ENCODE measurements at places on chromosomes 12 and 14.

DNA sequence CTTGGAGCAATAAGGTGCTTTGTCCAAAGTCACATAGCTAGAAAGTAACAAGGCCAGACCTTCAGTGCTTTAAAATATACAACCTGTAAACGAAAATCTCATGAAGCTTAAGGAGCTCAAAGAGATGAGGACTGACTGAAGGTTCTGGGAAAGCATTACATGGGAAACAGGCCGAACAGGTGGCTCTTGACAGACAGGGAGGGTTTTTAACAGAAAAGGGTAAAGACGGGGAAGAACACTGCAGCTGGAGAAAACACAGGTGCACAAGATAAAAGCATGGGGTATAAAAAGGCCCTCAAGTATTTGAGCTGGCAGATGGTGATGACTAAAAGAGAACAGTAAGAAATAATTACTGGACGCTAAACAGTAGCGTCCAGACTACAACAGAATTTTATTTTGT is 257.2 kb downstream of the NELL2 start:
- DNase-seq, result no peak

GRCh38 chr12:87469295-87469694 is 559.9 kb downstream of the C12orf50 start:
- DNase-seq, result no peak

DNA sequence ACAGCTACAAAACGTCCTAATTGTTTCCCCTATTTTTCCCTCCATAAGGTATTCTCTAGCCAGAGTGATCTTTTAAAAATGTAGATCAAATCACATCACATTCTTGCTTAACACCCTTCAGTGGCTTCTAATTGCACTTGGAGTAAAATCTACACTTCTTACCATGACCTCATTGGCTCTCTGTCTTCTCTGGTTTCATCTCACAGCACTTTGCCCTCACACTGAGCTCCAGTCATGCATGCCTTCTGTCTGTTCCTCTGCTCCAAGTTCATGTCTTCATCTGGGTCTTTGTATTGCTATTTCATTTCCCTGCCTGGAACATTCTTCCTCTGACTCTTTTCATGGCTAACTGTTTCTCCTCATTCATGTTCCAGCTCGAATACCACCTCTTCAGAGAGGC is 220.4 kb upstream of the GARIN6 start:
- no peak for DNase-seq

GRCh38 chr12:121791671-121792551 is 1.6 kb downstream of the RHOF start:
- DNase-seq, result no peak

DNA sequence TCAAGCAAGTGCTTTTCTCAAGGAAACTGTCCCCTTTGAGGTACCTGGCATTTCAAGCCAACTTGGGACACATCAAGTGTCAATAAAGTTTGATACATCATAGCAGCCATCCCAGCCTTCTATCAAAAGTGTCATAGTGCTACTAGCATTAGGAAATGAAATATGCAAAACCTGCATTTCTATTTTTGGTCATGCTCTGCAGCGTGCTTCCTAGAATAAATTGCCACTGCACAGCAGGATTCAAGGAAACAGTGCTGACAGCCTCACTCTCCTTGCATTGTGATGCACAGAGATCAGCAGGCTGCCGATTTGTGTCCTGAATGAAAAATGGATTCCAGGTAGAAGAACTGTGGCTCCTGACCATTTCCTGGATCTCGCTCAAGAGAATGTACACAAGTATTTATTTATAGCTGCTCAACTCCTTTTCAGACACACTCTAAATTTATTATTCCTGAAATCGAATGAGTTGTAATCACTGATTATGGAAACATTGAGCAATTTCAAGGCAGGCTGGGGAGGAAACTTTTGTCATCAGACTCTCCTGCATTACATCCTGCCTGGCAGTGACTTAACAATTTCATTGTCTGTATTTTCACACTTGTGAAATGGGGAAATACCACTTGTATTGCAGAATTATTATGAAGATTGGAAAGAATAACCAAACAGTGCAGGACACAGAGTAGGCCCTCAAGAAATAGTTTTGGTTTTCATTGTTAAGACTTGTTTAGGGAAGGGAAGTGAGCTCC is 120.9 kb downstream of the SLC38A6 start:
- DNase-seq, result no peak

GRCh38 chr14:100391724-100392123 is 68.6 kb downstream of the SLC25A47 start:
- no peak for DNase-seq

- DNase-seq, result no peak
Observed at GRCh38 chr12:114961491-114961890, 277.5 kb upstream of the TBX3 start.

- DNase-seq, result no peak
Observed at GRCh38 chr12:92002673-92003382, 142.8 kb downstream of the BTG1 start.

- no peak for DNase-seq
Observed at GRCh38 chr14:22010545-22011252, 337.1 kb upstream of the OR4E1 start.

GRCh38 chr14:102504328-102504999 is 5.1 kb downstream of the ANKRD9 start:
- no peak for DNase-seq

DNA sequence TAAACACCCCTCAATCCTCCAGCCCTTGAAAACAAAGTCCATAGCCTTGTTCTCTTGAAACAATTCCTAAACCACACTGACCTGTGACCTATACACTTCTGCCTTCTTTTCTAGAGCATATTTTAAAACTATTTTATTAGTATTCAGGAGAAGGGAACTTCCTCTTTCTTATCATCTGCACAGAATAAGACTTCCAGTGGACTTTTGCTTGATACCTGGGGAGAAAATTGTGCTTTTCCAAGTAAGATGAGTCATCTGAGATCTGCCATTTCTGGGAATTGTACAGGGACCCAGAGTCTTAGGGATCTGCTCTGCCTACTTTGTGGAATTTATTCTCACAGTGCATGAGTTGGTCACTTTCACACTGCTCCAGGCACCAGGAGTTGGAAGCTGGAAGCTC is 10.5 kb upstream of the WNT5B start:
- DNase-seq, result no peak

GRCh38 chr12:8581098-8581784 is 31.4 kb downstream of the AICDA start:
- DNase-seq, result no peak

GRCh38 chr14:70664698-70665447 is 23.2 kb downstream of the TTC9 start:
- no peak for DNase-seq

- DNase-seq, result no peak
Observed at GRCh38 chr14:101934601-101935150, 29.7 kb upstream of the DYNC1H1 start.

DNA sequence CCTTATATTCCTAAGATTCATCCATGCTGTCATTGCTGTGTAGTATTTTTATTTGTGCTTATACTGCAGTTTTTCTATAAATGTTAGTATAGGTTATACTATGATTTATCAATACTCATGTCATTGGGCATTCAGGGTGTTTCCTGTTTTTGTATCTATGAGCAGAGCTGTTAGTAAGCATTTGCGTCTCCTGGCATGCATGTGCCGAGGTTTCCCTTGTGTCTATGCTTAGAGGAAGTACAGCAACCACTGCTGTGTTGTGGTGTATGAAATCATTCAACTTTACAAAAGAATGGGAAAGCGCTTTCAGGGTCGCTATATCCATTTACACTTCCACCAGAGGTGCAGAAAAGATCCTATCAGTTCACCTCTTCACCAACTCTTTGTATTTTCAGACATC is 122.7 kb downstream of the RGS6 start:
- no peak for DNase-seq

- no peak for DNase-seq
Observed at GRCh38 chr12:70626180-70626579, 11.0 kb downstream of the PTPRB start.

GRCh38 chr12:85688837-85689236 is 147.4 kb downstream of the RASSF9 start:
- DNase-seq, result no peak

DNA sequence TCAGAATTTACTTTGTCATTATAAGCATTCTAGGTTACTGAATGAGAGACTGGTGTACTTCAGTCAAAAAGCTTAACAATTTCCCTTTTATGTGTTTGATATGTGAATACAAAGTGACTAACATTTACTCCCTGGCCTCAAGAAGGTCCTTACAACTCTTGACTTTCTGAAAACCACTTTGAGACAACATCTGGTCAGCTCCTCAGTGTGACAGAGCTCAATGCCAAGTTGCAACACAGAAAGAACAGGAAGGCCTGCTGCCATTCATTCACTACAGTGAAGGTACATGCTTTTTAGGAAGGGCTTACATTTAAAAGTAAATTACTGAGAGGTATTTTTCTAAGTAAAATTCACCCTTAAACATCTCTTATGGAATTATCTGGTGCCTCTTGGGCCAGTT is 2.3 kb upstream of the NAA30 start:
- no peak for DNase-seq

DNA sequence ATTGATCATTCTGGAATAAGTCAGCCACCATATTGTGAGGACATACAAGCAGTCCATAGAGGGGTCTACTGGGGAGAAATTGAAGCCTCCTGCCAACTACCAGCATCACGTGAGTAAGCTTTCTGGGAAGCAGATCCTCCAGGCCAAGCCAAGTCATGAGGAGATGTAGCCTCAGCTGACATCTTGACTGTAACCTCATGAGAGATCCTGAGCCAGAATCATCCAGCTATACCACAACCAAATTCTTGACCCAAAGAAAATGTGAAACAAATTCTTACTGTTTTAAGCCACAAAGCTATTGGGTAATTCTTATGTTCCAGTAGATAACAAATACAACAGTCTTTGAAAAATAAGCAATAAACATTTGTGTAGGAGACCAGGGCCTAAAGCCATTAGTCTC is 479.4 kb upstream of the DCN start:
- DNase-seq, result no peak

DNA sequence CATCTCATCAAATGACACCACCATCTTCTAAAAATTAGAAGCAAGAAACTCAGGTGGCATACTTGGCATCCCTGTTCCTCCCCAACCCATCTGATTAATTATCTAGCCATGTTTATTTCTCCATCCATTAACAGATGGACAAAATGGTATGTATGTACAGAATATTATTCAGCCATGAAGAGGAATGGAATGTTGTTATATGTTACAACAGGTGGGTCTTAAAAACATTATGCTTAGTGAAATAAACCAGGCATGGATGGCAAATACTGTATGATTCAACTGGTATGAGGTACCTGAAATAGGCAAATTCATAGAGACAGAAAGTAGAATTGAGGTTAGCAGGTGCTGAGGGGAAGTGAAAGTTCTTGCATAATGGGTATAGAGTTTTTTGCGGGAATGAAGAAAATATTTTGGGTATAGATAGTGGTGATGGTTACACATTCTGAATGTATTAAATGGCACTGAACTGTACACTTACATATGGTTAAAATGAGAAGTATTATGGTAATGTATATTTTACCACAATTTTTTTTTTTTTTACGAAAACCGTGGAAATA is 17.5 kb downstream of the YY1 start:
- no peak for DNase-seq

DNA sequence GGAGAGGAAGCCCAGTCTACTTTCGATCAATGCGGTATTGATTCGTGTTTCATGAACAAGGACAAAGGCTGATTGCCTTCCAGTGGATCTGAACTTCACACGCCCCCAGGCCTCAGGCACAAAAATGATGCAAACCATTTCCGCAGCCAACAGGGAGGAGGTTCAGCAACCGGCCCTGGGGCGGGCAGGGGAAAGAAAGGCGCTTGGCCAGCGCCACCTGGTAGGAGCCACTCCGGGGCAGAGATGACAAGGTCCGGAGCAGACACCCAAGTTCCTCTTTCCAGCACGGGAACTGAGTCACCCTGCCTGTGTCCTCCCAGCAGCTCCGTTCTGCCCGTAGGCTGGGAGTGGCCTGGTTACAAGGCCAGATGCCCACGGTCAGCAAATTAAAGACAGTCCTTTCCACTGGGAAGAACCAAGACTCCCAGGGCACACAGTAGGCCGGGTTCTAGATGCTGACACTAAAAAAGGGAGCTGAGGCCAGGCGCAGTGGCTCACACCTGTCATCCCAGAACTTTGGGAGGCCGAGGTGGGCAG is 136.3 kb downstream of the SCARB1 start:
- DNase-seq, result no peak

DNA sequence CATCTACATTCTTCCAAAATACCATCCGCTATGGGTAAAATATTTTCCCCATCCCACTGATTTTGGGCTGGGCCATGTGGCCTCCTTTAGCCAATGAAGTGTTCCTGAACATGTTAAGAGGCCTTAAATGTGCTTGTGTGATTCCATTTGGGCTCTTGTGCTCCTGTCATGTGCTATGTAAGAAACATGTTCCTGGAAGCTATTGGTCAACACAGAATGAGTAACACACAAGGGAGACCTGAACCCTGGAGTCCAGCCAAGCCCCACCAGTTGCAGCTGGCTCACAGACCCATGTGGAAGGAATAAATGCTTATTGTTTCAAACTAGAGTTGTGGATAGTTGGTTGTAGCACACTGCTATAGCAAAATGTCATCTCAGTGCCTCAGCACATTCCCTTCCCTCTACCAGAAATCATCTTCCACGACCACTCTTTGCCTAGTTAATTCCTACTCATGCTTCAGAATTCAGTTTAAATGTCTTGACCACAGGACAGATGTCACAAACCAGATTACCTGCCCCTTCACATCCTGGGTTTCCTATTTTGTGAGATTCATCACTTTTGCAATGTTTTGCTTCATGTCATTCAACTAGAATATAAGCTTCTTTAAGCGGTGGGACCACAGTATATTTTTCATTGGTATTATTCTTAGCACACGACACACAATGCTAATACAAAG is 217.3 kb upstream of the EEA1 start:
- DNase-seq, result no peak

- no peak for DNase-seq
Observed at GRCh38 chr14:102200690-102201352, 61.1 kb downstream of the WDR20 start.

DNA sequence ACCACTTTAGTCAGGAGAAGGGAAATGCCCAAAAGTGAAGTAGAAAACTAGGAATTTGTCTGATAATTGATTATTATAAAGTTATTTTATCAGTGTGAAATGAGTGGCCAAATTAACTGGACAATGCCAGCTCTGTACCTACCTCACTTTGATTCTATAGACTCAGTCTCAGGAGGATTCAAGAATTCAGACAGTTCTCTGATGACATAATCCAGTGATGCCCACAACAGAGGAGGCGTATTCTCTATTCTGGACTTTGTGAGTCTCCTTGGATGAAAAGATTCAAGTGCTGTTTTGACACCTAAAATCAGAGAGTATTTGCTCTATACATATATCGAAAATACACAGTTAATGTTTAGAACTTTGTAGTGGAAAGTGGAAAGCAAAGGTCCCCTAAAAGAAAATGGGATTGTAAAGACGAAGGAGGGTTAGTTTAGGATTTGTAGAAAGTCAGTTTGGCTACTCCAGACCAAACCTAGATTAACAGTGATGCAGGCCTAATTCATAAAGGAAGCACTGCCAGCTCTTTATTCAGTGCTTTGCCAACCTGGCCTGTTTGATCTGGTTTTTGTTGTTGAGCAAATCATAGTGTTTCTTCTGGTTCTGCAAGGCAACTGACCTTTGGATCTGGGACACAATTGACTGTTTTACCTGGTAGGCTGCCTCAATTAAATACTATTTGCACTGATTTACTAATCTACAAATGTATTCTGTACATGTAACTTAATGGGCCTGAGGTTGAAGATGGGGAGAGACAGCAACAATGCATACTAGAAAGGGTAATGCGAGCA is 67.4 kb downstream of the DAD1 start:
- no peak for DNase-seq

GRCh38 chr14:81208489-81208888 is 12.3 kb downstream of the GTF2A1 start:
- DNase-seq, result no peak
